Suppressor macrophage treated with lipopolysaccharide for 1 hour (primary cell): ENCODE measurements at places on chromosomes 2 and 18.
A peak's percentile ranks its signal among the peaks of the same experiment; 100 is the strongest.

- DNase-seq = no peak
These were observed 371.7 kb upstream of the RND3 start for GRCh38 chr2:150859162-150859561.

GRCh38 chr2:8149985-8150539 is 531.8 kb upstream of the ID2 start:
- no peak for DNase-seq

- peak; percentile 77 for DNase-seq
These were observed 22.1 kb downstream of the TGFA start for GRCh38 chr2:70531419-70532086.

- DNase-seq = peak; percentile 25
These were observed 42.5 kb downstream of the LDLRAD4 start for GRCh38 chr18:13260935-13261640.

DNA sequence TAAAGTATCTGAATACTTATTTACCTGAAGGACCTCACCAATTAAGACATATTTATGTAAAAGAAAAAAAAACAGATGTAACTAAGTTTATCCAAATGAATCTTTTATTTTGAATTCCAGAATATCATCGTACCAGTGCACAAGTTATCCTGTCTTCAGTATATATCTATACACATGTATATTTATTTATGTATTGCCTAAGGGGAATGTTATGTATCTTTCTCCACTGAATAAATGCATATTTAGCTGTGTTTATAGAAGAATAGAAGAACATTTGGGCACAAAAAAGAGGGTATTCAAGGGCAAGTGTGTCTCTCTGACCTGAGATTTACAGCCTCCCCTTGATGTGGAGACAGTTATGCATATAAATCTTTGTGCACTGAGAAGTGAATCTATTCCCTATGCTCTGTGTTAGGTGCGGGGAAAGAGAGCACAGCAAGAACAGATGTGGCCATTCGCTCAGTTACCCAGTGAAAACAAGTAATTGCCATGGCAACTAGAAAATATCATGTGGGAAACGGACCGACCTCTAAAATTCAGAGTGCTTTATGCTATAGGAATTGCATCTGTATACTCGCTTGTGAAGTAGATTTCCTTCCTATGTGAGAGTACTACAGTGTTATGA is 39.5 kb upstream of the ASXL3 start:
- DNase-seq = no peak

GRCh38 chr2:24672589-24672988 is 120.6 kb downstream of the PTRHD1 start:
- no peak for DNase-seq

GRCh38 chr2:70084973-70085710 is 2.1 kb upstream of the PCBP1 start:
- no peak for DNase-seq

DNA sequence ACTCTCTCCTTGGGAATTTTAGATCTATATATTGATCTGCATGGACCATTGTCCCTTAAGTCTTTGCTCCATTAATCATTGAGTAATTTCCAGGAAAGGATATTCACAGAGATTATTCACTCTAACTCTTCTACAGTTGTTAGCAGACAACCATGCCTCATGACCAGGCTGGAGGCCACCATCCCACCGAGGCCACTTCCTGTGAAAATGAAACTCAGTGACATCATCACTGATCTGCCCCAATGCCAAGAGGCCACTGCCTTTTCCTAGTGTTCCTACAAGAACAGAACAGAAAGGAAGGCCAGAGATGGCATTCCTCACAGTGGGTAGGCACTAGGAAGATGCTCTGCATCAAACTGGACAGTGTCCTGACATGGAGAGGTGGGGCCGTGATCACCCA is 161.3 kb downstream of the DTNA start:
- DNase-seq = peak; percentile 37

DNA sequence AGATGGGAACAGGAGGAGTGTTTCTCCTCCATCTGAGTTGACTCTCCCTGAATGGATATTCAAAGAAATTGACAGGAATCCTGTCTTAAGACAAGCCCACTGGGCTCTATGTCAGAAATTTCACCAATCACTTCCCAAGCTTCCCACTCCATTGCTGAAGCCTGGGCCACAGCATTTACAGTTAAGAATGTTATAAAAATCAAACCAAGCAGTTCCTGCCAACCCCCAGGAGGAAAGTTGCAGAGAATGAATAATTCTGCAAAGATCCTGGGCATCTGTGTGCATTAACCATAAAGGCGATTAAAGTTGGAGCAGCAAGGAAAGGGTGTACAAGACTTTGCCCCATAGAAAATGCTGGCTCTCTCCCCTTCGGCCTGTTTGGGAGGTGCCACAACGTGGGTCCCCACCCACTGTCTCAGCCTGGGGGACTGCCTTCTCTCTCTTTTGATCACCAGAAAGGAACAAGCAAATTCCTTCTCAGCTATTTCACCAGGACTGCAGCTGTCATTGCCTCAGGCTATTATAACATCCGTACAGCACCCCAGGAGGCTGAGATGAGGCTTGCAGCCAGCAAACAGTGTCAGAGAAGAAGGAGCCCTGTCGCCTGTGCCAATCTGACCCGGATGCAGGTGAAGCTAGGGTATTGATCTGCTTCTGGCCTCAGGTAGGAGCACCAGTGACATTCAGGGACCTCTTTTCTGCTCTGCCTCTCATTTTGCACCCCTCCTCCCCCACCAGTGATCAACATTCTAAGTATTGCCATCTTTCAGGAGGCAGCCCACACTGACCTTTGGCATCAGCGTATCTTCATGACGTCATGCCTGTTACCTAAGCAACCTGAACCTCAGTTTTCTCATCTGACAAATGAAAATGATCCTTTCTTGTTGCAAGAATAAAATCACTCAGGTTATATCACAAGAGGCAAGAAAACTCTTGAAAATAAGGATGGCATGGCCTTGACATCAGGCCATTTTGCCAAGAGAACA is 219.0 kb downstream of the SH3BP4 start:
- DNase-seq = no peak

DNA sequence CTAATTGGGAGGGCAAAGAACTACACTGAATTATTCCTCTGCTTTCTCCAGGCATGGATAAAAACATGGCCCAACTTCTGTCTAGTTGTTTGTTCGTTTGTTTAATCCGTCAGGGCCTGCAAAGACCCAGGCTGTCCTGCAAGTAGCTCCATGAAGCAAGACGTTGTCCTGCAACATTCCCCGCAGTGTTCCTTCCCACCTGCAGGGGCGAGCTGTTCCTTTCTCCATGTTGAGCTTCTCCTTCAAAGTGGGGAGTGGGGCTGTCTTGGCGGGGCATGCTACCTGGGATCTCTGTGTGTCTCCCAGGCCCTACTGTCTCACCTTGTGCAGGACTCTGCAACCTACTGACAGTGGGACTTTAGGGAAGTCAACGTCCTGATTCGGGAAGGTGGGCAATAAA is 264.0 kb upstream of the SMIM21 start:
- DNase-seq = no peak

GRCh38 chr2:159546716-159547430 is 69.5 kb downstream of the BAZ2B start:
- no peak for DNase-seq

GRCh38 chr18:78168526-78168925 is 811.1 kb upstream of the SALL3 start:
- no peak for DNase-seq

GRCh38 chr2:21256006-21256405 is 132.2 kb downstream of the TDRD15 start:
- DNase-seq = peak; percentile 81
